ENCODE measurements at places on chromosomes 2 and 18. TPM values are rescaled to one million over a fixed set of nuclear protein-coding genes. Genes with fewer than 3 reads are reported as not detected.

Gene PSMA8
- not detected for total RNA-seq

Gene FAP
- total RNA-seq = not detected

Gene GALNT13
- total RNA-seq = 6.7 TPM

Gene ADCYAP1
- total RNA-seq = not detected

Gene STPG4
- 0.13 TPM for total RNA-seq

Gene IL1B
- not detected for total RNA-seq

Gene NPPC
- 1.1 TPM for total RNA-seq

Gene MLPH
- 3.4 TPM for total RNA-seq

Gene DPYSL5
- 6.9 TPM for total RNA-seq

Gene ABCG5
- not detected for total RNA-seq

Gene CAPG
- total RNA-seq = 72.8 TPM

Gene PRPF40A
- 179 TPM for total RNA-seq

Gene ALLC
- total RNA-seq = not detected

Gene POTEF
- total RNA-seq = 8.2 TPM

Gene TSPYL6
- not detected for total RNA-seq

Gene UGT1A5
- not detected for total RNA-seq

Gene PSTPIP2
- 3.6 TPM for total RNA-seq

Gene FNDC4
- total RNA-seq = 21.5 TPM

Gene ABCG8
- not detected for total RNA-seq

Gene GKN2
- not detected for total RNA-seq

Gene BCL2
- total RNA-seq = 1.3 TPM

Gene RAB6D
- not detected for total RNA-seq

Gene DAPL1
- not detected for total RNA-seq

Gene GPR75
- total RNA-seq = 4.4 TPM

Gene SPHKAP
- total RNA-seq = not detected

Gene XIRP2
- total RNA-seq = not detected

Gene AQP12B
- not detected for total RNA-seq

Gene GRB14
- total RNA-seq = 7.6 TPM

Gene SLC66A2
- 10.3 TPM for total RNA-seq

Gene TUBB8B
- 0.72 TPM for total RNA-seq

Gene SIX2
- total RNA-seq = not detected
